ENCODE measurements at places on chromosomes 5 and 9. TPM values are rescaled to one million over a fixed set of nuclear protein-coding genes. Genes with fewer than 3 reads are reported as not detected.

SARDH gene
- 0.56 TPM for polyA plus RNA-seq

YTHDC2 gene
- 44.3 TPM for polyA plus RNA-seq

TRPM3 gene
- polyA plus RNA-seq, result 1.3 TPM

SNCAIP gene
- 25.6 TPM for polyA plus RNA-seq

NDUFS6 gene
- 73.5 TPM for polyA plus RNA-seq

GNA14 gene
- polyA plus RNA-seq, result 1.1 TPM

NPR3 gene
- 1.5 TPM for polyA plus RNA-seq

ERMP1 gene
- 7.3 TPM for polyA plus RNA-seq

PCDHGA2 gene
- 0.26 TPM for polyA plus RNA-seq

ECM2 gene
- polyA plus RNA-seq, result not detected

OBP2B gene
- not detected for polyA plus RNA-seq

IL9 gene
- not detected for polyA plus RNA-seq

TEX48 gene
- polyA plus RNA-seq, result not detected

BRINP1 gene
- polyA plus RNA-seq, result 20.3 TPM

GABRA1 gene
- 50.6 TPM for polyA plus RNA-seq

GRM6 gene
- not detected for polyA plus RNA-seq

ST6GALNAC6 gene
- polyA plus RNA-seq, result 44.2 TPM

RPL12 gene
- 862 TPM for polyA plus RNA-seq

TPM2 gene
- polyA plus RNA-seq, result not detected

OMD gene
- not detected for polyA plus RNA-seq

SLC31A2 gene
- polyA plus RNA-seq, result 8.4 TPM

CSF1R gene
- not detected for polyA plus RNA-seq

NUTM2F gene
- polyA plus RNA-seq, result 1.5 TPM

SLC6A18 gene
- polyA plus RNA-seq, result not detected

PCDHA1 gene
- not detected for polyA plus RNA-seq

MYOZ3 gene
- polyA plus RNA-seq, result not detected

THG1L gene
- 7.9 TPM for polyA plus RNA-seq

PHF19 gene
- 3.0 TPM for polyA plus RNA-seq

GCNT1 gene
- 0.22 TPM for polyA plus RNA-seq

CER1 gene
- polyA plus RNA-seq, result not detected

TCF7 gene
- 0.36 TPM for polyA plus RNA-seq
